ENCODE measurements at places on chromosomes 1 and 21. TPM values are rescaled to one million over a fixed set of nuclear protein-coding genes. Genes with fewer than 3 reads are reported as not detected.

PTPN22 gene
- polyA plus RNA-seq, result 0.20 TPM

KRTAP7-1 gene
- not detected for polyA plus RNA-seq

PTGFRN gene
- 84.4 TPM for polyA plus RNA-seq

OR2M7 gene
- polyA plus RNA-seq, result not detected

TDRD10 gene
- 5.5 TPM for polyA plus RNA-seq

RAB7B gene
- polyA plus RNA-seq, result 1.1 TPM
